ENCODE measurements at places on chromosomes 1 and 21.

DNA sequence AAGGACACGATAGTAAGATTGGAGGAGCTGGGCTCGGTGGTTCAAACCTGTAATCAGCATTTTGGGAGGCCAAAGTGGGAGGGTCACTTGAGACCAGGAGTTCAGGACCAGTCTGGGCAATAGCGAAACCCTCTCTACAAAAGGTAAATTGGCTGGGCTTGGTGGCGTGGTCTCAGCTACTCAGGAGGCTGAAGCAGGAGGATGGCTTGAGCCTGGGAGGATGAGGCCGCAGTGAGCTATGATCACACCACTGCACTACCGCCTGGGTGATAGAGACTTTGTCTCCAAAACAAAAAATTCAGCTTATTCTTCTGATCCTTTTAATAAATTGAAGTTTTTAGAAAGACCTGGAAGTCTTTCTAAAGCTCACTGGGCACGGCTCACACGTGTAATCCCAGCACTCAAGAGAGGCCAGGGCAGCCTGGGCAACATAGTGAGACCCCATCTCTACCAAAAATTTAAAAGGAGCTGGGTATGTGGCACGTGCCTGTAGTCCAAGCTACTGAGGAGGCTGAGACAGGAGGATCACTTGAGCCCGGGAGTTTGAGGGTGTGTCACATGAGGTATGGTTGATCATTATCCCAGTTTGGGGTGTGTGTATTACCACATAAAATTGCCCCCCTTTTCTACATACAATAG lies 15.3 kb downstream of the MASP2 start:
- DNase-seq, result no peak

GRCh38 chr1:186798960-186799688 lies 29.6 kb upstream of the PLA2G4A start:
- DNase-seq, result no peak

GRCh38 chr1:226497276-226497833 lies 51.2 kb upstream of the STUM start:
- no peak for DNase-seq

DNA sequence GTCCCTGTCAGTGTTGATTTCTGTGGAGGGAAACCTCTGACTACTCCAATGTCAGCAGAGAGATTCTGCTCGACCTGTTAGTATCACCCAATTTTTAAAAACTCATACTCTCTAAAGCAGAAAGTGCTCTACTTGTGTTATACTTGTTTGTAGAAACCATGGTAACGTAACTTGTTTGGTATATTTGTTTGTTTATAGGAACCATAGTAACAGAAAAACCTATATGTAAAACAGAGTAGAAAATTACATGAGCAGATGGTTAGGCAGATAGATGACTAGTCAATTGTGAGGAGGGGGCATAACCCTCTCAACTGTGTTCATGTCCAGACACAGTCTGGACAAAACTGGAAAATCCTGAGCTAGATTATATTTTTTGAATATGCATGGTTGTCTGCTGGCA lies 6.7 kb downstream of the TRIM45 start:
- DNase-seq, result no peak

GRCh38 chr1:176791906-176792305 lies 328.9 kb downstream of the PAPPA2 start:
- no peak for DNase-seq

DNA sequence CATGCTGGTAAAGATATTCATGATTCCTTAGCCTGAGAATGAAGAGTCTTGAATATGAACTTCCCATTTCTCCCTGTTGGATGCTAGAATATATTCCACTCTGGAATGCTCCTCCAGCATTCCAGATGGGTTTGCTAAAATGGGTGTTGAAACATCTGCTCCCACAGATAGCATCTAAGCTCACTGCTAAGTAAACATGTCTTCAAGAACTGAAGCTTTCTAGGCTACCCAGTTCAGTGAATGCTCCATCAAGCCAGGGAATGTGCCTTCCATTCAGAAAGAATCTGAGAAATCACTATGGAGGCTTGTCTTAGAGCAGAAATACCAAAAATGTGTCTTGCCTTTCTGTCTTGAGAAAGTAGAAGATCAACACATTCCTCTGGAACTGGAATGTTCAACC lies 81.1 kb downstream of the TNFSF18 start:
- no peak for DNase-seq

DNA sequence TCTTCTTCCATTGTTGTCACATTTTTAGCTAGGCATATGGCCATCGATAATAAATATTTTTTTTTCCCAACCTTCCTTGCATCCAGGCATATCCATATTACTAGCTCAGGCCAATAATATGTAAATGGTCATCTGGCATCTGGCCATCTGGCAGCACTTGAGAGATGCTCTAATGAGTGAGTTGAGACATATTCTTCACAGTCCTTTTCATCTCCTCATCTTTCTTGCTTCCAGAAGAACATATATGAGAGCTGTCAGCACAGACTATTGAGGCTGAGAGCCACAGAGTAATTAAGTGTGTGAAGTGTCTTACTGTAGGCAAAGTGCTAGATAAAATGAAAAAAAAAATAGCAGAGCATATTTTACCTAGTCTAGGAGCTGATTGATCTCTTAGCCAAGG lies 628.4 kb upstream of the TMPRSS15 start:
- no peak for DNase-seq

DNA sequence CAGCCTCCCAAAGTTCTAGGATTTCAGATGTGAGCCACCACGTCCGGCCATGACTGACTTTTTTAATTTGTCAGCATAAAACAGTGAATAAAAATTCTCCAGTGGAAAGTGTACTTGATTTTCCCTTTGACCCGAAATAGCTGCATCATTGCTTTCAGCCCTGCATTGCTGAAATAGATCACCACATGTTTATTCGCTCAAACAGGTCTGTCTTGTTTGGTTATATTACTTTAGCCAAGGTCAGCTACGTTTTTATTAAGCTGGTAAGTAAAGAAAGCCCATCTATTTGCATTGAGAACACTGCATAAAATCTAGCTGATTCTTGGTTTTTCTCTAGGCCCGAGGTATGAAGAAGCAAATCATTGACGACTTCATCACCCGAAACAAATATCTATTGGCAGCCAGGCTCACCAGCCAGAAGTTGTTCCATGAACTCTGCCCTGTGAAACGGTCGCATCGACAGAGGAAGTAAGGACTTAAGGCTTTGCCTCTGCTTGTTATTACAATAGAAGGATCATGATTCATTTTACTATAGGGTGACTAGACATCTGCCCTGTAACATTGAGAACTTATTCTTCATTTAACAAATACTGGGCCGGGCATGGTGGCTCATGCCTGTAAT lies 25.6 kb downstream of the AGMAT start:
- DNase-seq, result no peak

Measured in Right ventricle myocardium superior (tissue), 1 donor.